Activated CD4-positive, alpha-beta memory T cell treated with anti-CD3 and anti-CD28 coated beads for 36 hours (primary cell): ENCODE measurements at places on chromosomes 2 and 18. TPM values are rescaled to one million over a fixed set of nuclear protein-coding genes. Genes with fewer than 3 reads are reported as not detected.

DNA sequence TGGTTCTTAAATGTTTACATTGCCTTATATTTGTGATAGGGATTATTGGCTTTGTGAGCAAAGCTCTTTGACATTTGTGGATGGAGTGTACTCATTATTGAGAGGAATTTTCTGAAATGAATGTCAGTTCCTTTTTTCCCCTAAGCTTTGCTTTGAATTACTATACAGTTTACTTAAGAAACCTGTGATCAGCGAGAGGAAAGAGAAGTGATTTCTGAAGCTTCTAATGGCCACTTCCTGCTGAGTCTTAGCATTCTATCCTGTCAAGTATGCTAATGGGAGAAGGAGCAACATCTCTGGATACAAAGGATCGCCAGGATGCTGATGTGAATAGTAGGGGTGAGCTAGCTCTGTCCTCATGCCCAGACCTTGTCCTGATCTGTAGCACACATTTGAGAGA is 47.8 kb upstream of the MGAT5 start:
- DNase-seq = no peak

- no peak for DNase-seq
These were observed 124.0 kb downstream of the KYNU start for GRCh38 chr2:143001501-143001900.

DNA sequence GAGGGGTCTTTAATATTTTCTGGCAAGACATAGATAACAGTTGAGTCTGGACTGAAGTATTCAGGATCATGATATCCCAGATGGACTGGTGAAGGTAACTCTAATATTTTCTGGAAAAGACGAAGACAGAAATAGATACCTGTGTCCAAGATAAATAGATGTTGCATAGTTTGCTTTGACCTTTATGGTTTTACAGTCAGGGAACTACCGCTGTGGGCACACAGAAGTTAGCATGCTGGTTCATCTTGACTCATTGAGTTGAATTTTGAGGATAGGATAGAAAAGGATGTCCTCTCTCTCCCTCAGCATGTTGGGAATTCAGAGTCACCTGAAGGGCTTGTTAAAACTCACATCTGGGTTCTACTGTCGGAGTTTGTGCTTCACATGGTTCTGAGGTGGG is 20.8 kb downstream of the KCNE4 start:
- DNase-seq = no peak

DNA sequence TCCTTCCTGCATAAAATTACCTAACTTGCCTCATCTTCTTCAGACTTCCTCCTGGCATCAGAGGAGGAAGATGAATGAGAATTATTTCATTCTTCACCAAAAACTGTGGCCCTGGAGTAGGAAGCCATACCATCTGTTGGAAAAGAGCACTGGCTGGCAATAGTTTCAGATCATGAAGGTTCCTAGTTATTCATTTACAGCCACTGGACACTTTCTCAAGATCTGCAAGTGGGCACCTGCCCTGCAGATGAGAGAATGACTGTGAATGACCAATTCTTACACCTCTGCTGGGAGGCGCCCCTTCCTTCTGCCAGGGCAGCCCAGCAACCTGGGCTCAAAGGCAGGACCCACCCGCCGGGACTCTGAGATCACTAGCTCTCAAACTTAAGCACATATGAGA is 13.0 kb downstream of the DIPK1C start:
- DNase-seq = no peak

TRIM43B gene
- not detected for total RNA-seq

GRCh38 chr2:240786355-240786841 is 33.6 kb downstream of the KIF1A start:
- DNase-seq = no peak

LYG2 gene
- not detected for total RNA-seq

- no peak for DNase-seq
These were observed 24.6 kb upstream of the RNU4ATAC start for GRCh38 chr2:121505986-121506586.

DNA sequence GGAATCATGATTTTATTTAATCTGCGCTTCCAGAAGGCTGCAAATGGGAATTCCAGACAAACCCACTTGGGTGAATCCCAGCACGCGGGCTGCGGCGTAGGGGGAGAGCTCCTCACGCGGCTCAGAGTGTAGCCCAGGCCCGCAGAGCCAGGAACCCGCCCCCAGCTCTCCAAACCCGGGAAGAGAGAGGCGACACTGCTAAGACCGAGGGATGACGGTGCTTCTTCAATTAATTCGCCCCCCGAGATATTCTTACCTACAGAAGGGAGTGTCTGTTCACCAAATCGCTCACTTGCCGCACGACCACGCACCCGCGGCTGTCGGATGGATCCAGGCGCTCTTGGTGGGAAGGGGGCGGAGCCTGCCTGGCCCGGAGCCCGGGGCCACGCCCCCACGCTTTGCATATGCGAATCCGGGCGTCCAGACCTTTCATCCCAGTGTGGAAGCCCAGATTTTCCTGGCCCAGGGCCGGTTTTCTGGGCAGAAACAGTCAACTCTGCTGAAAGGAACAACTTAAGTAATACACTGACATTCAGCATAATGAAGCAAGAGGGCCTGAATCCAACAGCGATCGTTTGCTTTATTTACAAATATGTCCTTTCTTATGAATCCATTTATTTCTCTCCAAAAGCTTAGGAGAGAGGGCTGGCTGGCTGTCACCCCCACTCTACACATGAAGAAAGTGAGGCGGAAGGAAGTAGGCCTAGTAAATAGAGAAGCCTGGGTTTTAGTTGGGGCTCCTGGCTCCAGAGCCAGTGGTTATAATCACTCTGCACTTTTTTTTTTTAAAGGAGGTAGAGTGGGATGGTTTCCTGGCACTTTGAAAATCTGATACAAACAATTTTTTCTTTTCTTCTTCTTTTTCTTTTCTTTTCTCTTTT is at the start of gene SLC19A3:
SLC19A3 (minus strand) TSS at position 342 of the 881 bp plus-strand sequence. CDS start 15,710 bp downstream, outside the sequence.
- peak; percentile 16 for DNase-seq

MGAT5 gene
- total RNA-seq = 33.6 TPM

GAL3ST2 gene
- 0.93 TPM for total RNA-seq

CTIF gene
- 4.6 TPM for total RNA-seq

ZSWIM2 gene
- not detected for total RNA-seq

SAG gene
- total RNA-seq = 1.3 TPM

DNA sequence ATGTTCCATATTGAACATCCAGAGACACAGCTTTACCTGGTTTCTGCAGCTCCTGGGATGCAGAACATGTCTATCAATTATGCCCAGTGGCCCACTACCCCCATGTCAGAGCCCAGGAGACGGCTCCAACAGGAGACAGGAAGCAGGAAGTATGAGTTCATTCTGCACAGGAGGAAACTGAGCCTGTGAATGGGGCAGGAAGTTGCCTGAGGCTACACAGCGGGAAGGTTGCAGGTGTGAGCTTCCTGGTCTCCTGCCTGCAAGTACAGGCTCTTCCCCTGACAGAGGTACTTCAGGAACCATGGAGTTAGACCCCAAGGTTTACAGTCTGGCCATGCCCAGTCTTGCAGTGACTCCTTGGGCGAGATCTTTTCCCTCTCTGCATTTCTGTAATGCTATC is 2.8 kb upstream of the BOK start:
- DNase-seq = no peak

MC4R gene
- not detected for total RNA-seq

MBOAT2 gene
- 7.0 TPM for total RNA-seq

ANO7 gene
- 1.4 TPM for total RNA-seq

DNA sequence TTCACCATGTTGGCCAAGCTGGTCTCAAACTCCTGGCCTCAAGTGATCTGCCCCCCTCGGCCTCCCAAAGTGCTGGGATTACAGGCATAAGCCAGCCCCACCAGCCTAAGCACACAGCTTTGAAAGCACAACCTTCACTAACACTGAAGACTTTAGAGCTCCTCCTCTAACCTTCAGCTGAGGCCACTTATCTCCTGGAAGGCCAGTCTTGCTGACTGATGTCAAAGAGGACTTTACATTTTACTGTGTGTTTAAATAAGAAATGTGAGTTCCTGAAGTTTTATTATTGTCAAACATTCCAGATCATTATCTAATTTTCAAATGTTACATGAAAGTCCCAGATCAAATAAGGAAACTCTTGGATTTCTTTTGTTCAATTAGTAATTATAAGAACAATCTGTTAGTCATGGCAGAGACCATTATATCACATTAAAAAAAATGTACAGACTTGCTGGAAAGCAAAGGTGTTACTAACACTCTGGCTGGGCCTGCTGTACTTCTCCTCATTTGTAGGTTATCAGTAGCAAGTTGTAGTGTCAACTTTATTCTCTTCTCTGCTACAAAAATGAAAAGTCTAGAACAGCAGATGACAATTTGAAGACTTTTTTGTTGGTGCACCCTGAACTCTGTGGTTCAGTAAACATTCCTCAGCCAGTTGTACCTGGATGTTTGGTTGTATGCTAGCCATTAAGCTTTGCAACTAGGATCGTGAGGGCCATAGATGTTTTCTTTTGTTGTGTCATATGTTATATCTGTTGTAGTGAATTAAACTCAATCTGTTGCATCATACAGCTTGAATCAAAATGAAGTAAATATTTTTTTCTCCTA is 80.0 kb downstream of the AOX1 start:
- no peak for DNase-seq

ELOA2 gene
- total RNA-seq = not detected

- no peak for DNase-seq
These were observed 720.3 kb upstream of the ID2 start for GRCh38 chr2:7961550-7961949.

RBM44 gene
- total RNA-seq = 0.75 TPM

GRCh38 chr2:161045726-161046125 is 114.5 kb upstream of the TANK start:
- no peak for DNase-seq

HRH4 gene
- total RNA-seq = 0.43 TPM

APOB gene
- total RNA-seq = not detected

DNA sequence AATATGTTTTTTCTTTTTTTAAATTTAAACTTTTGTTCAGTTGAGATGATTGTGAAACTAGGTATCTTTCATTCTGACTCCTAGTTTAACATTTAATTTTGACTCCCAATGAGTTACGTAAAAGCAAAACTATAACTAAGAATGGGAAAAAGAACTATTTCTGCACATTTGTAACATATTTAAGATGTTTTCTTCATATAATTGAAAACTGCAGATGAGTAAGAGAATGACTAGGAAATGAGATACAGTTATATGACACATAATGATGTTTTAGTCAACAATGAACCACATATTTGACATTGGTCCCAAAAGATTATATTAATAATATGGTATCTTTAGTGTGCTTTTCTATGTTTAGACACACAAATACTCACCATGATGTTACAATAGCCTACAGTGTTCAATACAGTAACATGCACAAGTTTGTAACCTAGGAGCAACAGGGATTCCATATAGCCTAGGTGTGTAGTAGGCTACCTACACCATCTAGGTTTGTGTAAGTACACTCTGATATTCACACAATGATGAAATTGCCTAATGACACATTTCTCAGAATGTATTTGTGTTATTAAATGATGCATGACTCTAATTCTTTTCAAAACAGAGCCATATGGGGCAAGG is 12.6 kb downstream of the ERMN start:
- DNase-seq = no peak

- DNase-seq = no peak
These were observed 117.3 kb upstream of the STON1 start for GRCh38 chr2:48412443-48413250.

MC2R gene
- not detected for total RNA-seq

GRCh38 chr18:79547413-79548076 is 132.1 kb upstream of the CTDP1 start:
- DNase-seq = no peak

IL1F10 gene
- not detected for total RNA-seq

DRC1 gene
- not detected for total RNA-seq

DNA sequence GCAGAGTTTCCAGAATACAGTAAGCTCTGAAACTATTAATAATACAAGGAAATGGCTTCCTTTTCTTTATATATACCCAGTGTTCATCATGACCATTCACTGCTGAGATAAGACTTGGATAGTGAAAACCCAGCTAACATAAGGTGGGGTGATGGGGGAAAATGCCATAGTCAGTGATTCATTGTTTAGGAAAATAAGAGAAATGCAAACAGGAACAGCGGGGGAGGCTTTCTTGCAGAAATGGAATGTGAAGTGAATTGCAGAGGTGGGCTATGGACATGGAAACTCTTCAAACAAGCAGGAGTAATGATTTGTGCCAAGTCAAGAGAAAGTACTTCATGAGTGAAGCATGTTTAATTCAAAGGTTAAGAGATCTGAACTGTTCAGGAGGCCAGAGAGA is 519.4 kb downstream of the TDRD15 start:
- DNase-seq = no peak

DNA sequence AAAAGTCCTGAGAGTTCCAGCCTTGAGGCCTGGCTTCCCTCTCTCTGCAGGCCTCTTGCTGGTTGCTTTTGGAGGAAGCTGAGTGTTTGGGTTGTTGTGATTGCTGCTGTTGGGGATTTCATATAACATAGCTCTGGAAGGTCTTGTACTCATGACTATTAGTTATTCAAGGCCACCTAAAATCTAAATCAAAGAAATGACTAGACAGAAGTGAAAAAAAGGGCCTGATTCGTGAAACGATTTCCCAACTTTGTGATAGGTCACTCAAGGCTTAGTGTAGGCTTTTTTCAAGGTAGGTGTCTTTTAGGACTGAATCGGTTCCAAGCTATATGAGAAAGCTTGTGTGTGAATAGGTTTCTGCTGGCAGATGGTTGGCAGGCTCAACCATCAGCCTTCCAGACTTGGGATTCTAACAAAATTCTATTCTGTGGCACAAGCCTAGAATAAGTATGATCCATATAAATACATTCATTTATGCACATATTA is 164.4 kb downstream of the FMNL2 start:
- no peak for DNase-seq

- no peak for DNase-seq
These were observed 957.8 kb downstream of the SLC4A3 start for GRCh38 chr2:220585241-220585640.

GRCh38 chr2:178863130-178863855 is 56.1 kb upstream of the TTN start:
- DNase-seq = no peak

DNA sequence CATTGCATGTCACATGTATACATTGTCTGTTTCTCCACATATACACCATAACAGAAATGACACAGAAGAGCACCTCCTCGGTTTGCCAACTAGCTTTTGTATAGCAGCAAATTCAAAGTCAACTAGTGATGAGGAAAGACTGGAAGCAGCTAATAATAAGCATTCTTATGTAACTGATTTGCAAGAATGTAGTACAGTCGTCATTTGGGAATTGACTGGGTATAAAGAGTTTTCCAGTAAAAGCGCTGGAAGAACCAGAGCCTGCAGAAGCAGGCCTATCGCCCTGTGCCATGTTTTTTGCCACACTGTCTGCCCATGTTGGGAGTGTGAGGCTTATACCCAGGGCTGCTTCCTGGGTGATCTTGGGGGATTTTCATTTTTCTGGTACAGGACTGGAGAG is 310.6 kb downstream of the GBX2 start:
- DNase-seq = no peak

LINC00305 gene
- total RNA-seq = not detected
